Non-pigmented ciliary epithelial cell (primary cell): ENCODE measurements at places on chromosomes 4 and X.

- DNase-seq: no peak
Measured at GRCh38 chr4:76238236-76238635, 13.3 kb upstream of the FAM47E start.

DNA sequence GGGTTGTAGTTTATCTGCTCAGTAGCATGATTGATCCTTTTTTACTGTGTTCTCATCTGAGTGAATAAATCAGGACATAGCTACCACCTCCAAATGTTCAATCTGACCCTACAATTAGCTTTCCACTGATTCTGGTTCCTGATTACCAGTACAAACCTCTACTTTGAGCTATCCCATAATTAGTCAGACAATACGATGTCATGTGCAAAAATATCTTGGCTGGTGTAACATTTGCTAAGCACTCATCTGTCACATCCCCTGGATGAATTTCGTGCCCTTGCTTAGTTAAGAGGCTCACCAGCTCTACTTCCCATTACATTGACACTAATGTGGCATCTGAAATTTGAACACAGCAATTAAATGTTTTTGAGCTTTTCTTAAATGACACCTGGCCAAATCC lies 1101.0 kb upstream of the PCDH7 start:
- DNase-seq: no peak

DNA sequence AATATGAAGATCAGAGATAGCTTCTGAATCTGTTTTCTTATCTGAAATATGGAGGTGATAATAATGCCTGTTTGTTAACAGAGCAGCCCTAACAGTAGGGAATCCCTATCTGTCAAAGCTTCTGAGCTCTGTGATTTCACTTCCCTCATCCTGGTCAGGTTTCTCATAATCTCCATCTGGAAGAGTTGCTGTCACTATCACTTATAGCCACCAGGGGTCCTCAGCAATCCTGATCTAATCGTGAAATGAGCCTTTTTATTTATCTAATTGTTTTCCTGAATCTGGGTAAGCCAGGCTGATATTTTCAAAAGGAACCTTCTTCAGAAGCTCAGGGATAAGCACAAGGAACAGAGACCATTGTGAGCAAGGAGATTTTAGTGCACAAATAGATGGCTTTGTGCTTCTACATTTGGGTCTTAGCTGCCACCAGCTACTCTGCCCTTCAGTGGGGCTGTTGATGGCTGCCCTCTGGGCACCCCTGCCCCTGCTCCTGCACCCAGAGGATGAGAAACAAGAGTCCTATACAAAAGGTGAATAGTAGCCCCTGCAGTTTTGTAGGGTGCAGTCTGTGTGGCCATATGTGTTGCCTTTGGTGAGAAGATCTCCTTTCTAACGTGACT lies 196.4 kb upstream of the RADX start:
- DNase-seq: no peak

DNA sequence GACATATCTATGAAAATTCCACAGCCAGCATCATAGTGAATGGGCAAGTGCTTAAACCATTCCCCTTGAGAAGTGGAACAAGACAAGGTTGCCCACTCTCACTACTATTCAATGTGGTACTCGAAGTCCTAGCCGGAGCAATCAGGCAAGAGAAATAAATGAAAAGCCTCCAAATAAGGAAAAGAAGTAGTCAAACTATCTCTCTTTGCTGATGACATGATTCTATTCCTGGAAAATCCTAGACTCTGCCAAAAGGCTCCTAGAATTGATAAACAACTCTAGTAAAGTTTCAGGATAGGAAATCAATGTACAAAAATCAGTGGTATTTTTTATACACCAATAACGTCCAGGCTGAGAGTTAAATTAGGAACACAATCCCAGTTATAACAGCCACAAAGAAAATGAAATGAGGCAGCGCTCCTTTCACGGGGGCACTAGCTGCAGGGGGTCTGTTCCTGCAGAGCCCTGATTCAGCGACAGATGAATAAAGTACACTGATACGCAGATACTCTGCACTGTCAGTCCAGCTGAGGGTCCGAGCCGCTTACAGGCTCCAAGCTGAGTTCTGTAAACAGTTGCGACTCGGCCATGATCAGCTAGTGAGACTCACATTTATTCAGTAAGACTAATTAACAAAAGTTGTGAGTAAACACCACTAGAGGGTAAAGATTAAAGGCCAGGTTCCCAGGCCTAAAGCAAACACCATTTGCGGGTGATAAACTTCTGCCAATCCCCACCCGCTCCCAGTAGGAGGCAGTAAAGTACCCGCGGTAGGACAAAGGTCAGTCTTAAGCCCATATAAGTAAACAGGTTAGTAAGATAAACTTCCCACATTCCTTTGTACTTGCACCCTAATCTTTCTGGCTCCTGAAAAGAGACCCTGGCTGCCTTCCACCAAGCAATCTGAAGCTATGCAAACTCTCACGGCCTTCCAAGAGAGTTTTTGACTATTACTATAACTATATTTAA lies 290.6 kb upstream of the GRID2 start:
- no peak for DNase-seq

DNA sequence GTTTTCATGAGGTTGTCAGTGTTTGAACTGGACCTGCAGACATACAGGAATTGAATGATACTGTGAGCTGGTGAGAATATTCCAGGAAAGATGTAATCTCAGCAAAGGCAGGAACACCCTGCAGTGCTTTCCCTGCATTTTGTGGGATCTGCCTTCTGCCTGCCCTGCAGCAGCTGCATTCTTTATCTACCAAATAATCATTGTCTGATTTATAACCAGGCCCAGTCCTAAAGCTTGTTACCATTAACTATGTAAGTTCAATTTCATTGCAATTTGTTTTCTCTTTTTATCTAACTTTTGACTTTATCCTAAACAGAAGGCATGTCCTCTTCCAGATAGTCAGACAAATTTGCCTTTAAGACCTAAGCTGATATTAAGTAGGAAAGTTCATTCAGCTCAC lies 99.8 kb upstream of the NOCT start:
- no peak for DNase-seq

GRCh38 chr4:57168982-57169381 lies 58.8 kb upstream of the IGFBP7 start:
- DNase-seq: no peak

- no peak for DNase-seq
Measured at GRCh38 chrX:14946606-14947155, 73.5 kb downstream of the MOSPD2 start.

- DNase-seq: no peak
Measured at GRCh38 chrX:48003367-48003757, 427 bp downstream of the ZNF182 start.

GRCh38 chrX:87890437-87890836 lies 372.8 kb downstream of the KLHL4 start:
- DNase-seq: no peak

- DNase-seq: no peak
Measured at GRCh38 chr4:93414041-93414550, 414.5 kb upstream of the ATOH1 start.

DNA sequence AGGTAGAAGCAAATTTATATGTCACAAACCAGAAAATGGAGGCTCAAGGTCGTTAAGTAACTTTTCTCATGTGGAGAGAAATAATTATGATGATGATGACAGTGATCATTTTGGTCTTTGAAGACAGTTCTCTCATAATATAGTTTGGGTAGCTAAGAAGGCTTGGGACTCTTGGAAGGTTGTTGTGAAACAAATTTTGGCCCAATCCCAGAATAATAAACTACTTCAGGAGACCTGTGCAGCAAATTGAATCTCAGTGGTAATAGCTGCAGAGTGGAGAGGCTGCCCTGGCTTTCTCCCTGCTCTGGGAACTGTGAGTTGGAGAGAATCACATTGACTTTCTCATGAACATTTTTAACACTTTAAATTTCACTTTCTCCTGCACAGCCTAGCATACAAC lies 217.2 kb upstream of the BOD1L1 start:
- no peak for DNase-seq

DNA sequence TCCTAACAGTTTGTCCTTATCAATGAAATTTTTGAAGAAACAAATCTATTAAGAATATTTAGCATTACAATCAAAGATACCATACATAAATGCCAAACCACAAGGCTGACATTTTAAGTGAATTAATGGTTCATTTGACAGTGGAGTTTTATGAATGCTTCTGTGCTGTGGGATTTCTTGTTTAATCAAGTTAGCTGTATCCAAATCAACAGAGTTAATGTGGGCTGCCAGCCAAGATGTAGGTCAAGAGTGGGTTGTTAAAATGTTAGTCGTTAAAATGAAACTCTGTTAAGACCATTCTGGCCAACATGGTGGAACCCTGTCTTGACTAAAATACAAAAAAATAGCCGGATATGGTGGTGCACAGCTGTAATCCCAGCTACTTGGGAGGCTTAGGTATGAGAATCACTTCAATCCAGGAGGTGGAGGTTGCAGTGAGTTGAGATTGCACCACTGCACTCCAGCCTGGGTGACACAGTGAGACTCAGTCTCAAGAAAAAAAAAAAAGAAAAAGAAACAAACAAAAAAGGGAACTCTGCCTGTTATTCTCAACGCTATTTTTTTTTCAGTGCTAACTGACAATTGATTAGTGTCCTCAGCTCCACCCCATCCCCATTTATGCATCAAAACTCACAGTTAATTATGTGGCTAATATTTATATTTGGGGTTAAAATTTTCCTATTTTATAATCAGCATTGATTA lies 20.2 kb downstream of the GPAT3 start:
- no peak for DNase-seq

DNA sequence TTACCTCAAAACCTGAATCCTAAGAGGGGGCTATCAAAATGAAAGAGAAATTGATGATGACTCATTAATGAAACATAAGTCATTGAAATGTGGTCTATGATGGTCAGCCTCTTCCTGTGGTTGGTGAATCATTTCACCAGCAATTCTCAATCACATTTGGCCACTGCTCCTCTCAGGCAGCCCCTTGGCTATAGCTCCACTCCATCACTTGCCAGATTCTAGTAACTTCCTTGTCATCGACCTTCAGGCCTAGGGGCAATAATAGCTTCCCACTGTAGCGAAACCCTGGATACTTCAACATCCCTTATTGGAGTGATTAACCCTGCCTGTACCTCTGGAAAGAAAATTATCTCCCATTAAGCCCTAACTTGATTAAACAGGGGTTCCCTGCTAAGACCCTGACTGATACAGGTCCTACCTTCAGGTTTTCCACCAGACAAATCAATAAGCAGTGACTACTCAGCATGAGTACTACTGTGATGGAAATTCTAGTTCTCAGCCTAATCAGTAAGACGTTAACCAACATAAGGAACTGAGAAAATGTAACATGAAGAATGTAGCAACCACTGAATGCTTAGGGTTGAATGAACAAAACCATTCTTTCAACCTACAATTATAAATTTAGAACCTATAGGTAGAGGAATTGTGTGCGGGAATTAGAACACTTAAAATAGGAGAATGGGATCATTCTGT lies 30.4 kb downstream of the ADH7 start:
- peak; percentile 89 for DNase-seq

GRCh38 chr4:108361886-108362285 lies 193.2 kb upstream of the LEF1 start:
- DNase-seq: no peak

GRCh38 chrX:15680401-15680800 lies 15.8 kb upstream of the CLTRN start:
- DNase-seq: peak; percentile 32

- no peak for DNase-seq
Measured at GRCh38 chr4:24933684-24934275, 20.9 kb upstream of the CCDC149 start.

DNA sequence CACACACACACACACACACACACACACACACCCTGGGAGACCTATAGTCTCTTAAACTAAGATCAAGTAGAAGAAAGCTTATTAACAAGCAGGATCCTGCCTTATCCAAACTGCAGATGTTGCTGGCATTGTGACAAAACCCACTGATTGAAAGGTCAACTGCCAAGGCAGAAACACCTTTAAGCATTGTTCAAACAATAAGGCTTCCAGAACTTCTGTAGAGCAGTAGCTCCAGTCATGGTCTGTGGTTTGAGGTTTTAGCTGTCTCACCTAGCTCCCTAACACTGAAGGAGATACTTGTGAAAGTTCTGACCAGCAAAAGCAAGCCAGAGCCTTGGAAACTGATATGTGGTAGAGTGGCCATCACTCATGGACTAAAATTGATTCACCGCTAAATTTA lies 59.8 kb downstream of the PTCHD1 start:
- no peak for DNase-seq

- DNase-seq: no peak
Measured at GRCh38 chr4:59222221-59222620, 1977.9 kb upstream of the ADGRL3 start.
